Stimulated activated CD8-positive, alpha-beta memory T cell treated with anti-CD3 and anti-CD28 coated beads, Interleukin-15, amount 100 ng/mL, for 48 hours (primary cell): ENCODE measurements at places on chromosomes 1 and 21.

DNA sequence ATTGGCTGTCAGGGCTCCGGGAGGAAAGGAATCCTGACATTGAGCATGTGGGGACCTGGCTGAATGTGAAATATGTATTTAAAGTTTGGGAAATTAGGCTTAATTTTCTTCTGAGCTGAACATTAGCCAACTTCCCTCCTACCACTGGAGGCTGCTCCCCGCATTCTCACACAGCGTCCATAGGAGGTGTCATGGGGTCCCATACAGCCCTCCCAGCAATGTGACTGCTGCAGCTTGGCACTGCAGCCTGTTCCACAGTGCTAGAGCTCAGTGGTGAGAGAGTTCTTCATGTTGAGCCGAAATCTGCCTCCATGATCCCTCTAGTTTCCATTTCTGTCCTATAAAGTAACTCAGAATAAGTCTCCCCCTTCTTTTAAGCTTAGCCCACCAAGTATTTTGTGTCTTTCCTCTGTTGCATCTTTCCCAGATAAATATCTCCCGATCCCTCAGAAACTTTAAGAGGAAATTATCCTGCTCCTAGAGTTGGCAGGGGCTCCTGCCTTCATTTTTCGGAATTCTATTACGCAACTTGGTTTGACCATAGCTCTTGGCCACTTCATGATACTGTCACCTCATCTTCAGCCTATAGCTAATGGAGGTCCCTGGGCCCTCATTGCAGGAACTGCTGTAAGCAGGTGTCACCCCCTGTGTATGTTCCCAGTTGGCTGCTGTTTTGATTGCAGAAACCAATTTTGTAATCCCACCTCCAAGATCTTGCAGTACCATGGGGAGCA, 2.0 kb downstream of the FCRL6 start:
- DNase-seq: no peak

DNA sequence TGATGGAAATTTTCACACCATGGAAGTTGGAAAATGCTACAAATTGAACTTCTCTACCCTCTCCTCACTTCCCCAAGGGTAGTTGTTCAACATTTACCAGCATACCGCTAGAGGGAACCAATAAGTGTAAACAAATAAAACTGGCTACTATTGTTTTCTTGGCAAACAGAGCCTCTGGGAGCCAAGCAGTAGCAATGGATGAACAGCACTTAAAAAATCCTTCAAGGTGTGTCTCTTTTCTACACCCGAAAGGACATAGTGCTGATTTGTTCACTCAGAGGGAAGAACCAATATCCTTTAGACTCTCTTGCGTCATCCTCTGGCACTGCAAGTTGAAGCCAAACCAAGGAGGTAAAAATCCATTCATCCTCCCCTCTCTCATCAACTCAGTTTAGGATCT, 161.5 kb downstream of the TBX15 start:
- no peak for DNase-seq

DNA sequence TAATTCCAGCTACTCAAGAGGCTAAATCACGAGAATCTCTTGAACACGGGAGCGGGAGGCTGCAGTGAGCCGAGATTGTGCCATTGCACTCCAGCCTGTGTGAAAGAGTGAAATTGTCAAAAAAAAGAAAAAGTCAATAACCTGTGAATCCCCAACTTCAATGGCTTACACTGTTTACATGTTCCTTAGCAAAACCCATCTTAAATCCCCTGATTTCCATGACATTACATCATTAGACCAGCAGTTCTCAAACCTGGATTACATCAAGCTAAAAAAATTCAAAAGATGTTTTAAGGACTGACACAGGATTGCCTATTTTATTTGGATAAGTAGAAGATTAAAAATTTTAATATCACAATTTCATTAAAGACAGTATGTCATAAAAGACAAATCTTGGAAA, 12.4 kb downstream of the GPBP1L1 start:
- DNase-seq: no peak

- no peak for DNase-seq
Observed at GRCh38 chr1:215133532-215133931, 51.0 kb downstream of the KCNK2 start.

DNA sequence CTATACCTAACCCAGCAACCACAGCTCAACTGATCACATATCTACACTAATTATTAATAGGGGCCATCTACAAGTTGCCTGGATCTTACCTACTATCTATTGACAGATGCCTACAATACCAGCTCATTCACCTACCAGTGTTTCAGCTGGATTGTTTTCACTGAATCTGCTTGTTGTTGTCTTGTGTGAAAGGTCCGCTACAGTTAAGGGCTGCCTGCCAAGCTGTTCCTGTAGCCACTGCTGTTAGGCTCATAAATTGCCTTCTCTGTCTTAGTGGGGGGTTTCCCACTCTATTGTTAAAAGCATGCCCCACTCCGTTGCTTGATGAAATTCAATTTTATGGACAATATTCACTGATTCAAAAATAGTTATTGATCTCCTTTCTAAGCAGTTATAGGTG, 199.7 kb upstream of the TMPRSS15 start:
- DNase-seq: no peak

GRCh38 chr21:14686466-14687267, 140.6 kb upstream of the SAMSN1 start:
- no peak for DNase-seq

GRCh38 chr1:913491-914130, 10.1 kb upstream of the SAMD11 start:
- DNase-seq: no peak

- DNase-seq: no peak
Observed at GRCh38 chr1:169844941-169845608, 48.6 kb downstream of the SCYL3 start.

GRCh38 chr1:40627987-40628902, 37.2 kb downstream of the RIMS3 start:
- DNase-seq: no peak

DNA sequence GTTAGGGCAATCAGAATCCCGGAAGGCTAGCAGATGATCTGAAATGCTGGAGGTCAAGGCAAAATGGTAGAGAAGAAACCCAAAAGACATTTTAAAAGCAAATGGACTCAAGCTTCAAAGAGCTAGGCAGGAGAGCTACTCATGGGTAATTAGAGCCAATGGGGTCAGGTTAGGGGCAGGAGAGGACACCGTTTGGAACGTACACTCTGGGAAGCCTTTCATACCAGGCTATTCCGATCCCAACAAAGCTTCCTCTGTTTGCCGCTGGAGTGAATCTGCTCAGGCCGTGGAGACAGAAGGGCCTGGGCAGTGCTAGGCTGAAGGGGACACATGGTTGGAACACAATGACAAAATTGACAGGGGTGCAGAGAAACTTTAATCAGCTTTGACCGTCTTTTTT, 346.6 kb downstream of the RPS6KC1 start:
- DNase-seq: no peak

DNA sequence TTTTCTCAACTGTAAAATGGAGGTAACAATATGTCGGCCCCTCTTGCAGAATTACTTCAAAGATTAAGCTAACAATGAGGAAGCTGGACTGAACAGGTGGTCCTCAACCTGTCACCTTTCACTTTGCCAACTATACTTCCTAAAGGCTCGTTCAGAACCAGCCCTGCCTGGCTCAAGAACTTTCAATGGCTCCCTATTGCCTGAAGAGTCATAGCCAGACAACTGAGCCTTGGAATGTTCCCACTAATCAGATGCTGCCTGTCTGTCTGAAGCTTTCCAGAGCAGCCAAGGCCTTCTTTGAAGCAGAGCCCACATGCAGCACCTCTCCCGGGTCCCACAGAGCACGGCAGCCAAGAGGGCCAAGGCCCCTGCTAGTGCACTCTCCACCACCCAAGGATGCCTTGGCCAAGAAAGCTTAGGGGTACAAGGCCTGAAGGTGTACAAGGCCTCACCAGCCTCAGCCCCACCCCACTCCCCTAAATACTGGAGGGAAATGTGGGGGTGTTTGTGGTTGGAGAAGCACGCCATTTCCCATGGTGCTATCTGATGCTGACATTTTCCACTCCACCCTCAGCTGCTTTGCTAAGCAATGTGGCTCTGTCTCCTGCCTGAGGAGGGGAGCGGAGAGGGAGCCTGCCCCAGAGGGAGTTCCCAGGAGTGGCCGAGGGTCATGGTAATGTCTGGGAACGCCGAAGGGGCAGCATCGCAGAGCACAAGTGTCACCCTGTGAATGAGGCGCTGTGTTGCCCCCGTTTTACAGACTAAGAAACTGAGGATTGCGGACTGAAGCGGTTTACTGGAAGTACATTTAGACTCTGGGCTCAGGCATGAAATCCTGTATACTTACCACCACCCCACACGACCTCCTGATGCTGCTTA, 8.2 kb upstream of the LAPTM5 start:
- no peak for DNase-seq

- DNase-seq: no peak
Observed at GRCh38 chr1:150262388-150263320, 5.1 kb downstream of the CA14 start.

GRCh38 chr1:215606564-215607168, 39.6 kb downstream of the KCTD3 start:
- DNase-seq: no peak
